ENCODE measurements at places on chromosomes 11 and 22.

DNA sequence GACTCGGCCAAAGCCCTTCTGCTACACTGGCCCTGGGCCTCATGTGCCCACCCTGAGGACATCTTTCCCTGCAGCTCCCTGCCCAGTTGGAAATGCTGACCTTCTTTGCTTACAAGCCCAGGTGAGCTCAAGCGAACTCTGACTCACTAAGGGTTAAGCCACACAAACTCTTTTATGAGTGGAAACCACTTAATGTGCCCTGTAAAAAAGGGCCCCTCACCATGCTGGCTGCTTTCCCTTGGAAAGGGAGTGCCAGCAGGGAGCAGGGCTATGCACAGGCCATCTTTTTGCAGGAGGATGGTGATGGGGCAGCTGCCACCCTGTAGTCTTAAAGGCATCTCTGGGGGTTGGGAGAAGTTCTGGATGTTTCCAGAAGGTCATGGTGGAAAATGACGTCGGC, 18.7 kb downstream of the EHF start:
- DNase-seq: no peak

DNA sequence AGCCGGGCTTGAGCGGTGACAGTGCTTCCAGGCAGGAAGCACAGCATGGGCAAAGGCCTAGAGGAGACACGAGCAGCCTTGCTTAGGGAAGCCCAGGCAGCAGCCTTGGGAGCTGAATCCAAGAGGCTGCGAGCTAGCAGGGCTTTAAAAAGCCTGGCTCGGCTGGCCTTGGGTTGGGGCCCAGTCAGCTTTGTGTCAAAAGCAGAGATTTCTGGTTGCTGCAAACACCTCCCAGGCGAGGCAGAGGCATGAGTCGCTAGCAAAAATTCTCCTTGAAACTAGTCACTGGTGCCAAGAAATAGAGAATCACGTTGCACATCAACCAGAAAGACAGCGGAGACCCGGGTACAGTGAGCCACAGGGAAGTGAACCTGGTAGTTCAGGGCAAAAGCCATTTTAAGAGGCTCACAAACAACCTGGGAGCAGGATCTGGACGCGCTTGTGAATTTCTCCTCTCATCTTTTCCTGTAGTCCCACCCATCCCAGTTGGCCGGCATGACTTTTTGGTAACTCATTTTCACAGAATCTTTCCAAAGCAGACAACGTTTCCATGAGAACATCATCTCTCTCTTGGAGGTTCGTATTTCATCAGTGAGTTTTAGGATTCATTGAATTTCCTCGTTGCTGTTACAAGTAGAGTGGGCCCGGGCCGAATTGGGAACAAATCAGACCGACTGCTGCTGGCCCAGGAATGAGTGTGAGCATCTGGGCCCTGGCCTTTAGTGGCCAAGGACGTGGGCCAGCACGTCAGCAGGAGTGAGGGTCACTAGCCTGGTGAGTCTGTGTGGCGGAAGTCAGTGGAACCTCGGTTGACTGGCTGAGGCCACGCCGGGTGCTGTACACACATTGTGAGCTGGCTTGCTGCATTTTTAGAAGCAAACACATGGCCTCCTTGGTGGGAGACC, 16.4 kb upstream of the FGF4 start:
- no peak for DNase-seq

GRCh38 chr11:110147962-110148709, 54.9 kb downstream of the ZC3H12C start:
- DNase-seq: no peak

DNA sequence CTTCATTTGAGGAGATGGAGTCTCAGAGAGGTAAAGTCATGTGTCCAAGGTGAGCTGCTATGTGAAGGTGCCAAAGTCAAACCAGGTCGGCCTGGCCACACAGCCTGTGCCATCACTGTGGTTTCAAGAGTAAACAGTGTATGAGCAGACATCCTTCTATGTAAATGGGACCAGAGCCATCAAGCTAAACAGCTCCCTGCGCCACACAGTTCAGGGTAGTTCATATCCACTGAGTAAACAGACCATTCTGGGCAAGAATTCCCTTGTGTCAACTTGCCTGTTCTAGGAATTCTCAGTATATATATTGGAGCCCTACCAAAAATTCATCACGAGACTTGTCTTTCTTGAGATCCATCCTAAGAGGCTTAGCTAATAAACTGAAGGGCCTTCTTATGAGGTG, 77.5 kb downstream of the AMOTL1 start:
- DNase-seq: no peak

GRCh38 chr11:8105666-8106065, 24.7 kb downstream of the TUB start:
- no peak for DNase-seq

DNA sequence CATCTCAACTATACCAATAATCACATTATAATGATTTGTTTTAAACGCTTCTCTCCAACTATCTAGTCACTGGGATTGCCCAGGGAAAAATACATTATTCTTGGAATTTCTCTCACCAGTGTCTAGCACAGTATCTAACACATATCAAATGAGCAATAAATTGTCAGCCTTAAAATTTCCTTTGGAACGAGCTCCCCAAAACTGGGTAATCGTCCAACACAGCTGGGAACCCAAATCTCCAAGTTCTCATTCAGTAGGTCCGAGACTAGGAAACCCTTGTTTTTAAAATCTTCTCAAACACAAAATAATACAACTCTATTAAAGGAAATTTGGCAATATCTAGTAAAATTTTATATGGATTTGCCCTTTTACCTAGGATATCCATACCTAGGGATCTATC, 327.8 kb upstream of the ARHGAP42 start:
- no peak for DNase-seq

DNA sequence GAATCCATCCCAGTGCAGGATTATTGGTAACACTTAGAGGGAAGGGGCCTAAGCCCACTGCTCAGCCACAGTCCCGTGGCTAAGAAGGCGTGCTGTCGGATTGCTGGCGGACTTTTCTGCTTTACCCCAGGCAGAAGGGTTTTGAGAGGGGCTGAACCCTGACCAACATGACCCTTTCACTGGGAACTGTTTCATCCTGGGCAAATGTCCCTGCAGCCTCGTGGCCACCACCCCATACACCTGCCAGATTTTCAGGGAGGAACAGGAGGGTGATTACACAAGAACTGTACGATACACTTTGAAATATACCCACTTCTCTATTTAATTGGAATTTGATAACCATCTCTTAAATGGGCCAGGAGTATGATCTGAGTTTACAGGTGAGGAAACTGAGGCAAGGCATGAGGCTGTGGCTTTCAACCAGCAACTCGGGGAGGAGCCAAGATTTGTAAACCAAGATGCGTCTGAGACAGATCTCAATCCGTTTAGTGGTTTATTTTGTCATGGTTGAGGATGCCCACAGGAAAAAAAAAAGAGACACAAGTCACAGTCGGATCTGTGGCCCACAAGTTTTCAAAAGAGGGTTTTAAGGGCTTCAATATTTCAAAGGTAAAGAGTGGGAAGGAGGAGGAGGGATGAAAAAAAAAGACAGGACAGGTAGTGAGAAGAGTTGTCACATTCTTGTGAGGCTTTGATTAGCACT, 6.1 kb upstream of the APOL3 start:
- no peak for DNase-seq

GRCh38 chr22:40748388-40749355, 69.4 kb downstream of the MCHR1 start:
- DNase-seq: no peak

DNA sequence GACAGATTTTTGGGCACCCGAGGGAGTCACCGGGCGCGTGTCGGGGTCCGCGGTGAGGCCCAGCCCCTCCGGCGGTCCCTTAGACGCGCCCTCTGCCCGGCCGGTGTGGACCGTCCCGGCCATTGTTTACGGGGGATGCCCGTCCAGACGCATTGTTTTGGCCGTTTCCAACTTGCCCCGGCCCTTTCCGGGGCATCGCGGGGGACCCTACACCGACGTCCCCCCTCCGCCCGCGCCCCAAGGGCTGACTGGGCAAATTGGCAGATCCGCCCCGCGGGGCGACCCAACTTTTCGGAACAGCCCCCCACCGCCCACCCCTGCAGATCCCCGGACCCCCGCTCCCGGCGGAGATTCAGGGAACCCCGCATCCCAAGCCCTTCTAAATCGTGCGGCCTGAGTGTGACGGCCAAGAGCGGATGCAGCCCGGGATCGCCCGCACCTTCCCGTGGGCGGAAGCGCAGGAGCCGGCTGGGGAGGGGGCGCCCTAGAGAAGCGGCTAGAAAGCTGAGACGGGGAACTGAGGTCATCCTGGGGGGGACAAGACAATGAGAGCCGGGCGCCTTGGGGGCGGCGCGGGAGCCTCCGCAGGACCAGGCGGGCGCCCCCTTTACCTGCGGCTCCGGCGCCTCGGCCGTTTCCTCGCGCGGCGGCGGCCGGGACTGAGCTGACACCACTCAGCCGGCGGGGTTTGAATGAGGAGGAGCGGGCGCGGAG, 17.1 kb upstream of the CCT8L2 start:
- no peak for DNase-seq

GRCh38 chr11:134349109-134349801, 17.5 kb downstream of the GLB1L2 start:
- DNase-seq: no peak
